ENCODE measurements at places on chromosomes 5 and 9. TPM values are rescaled to one million over a fixed set of nuclear protein-coding genes. Genes with fewer than 3 reads are reported as not detected.

DNA sequence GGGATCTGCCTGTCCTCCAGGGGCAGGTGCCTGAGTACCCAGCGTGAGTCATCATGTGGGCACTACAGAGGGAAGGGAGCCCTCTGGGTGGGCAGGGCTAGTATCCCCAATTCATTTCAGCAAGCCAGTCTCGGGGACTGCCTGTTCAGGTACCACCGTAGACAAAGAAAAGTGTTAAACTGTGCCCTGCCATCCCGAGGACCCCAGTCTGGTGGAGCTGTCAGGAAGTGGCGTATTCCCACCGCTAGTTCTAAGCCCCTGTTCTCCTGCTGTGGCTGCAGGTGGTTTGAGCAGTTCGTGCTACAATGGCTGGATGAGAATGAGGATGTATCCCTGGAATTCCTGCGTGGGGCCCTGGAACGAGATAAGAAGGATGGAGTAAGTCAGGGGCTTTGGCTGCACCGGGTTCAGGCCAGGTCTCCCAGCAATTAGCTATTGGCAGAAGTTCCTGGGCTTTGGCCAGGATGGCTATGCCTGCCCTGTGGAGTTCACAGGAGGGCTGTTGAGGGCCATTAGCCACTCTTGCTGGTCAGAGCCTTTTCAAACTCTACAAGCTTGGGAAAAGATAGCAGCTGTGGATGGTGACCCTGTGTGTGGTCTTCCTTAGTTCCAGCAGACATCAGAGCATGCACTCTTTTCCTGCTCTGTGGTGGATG lies 93.2 kb upstream of the RUSC2 start:
- DNase-seq: no peak
- peaks cover 61% of the 10 kb centered on the region for H3K36me3 ChIP-seq
- H3K4me1 ChIP-seq: no peaks in the 10 kb centered on the region

DNA sequence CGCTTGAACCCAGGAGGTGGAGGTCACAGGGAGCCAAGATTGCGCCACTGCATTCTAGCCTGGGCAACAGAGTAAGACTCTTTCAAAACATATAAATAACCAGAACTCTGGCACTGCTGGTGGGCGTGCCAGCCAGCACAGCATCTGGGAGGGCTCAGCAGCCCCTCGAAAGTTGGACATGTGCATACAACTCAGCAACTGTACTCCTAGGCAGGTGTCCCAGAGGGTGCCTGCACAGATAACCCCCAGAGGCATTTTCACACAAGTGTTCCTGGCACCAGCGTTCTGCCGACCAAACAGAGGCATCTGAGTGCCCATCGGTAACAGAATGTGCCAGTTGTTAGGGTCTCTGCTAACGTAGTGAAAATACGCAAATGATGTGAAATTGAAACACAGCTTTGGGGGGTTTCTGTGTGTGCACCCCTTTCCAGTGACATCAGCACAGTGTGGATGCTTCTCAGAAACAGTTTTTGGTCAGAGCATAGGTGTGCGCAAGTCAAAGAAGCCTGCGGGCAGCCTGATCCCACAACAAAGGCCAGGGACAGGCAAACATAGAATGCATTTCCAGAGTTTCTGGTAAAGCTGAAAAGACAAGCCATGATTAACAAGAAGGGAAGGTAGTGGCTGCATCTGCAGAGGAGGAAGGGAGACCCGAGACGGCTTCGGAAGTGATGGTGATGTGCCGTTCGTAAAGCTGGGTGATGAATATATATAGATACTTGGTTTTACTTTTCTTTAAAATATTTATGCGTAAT lies 190.2 kb downstream of the CACNA1B start:
- no peaks in the 10 kb centered on the region for H3K4me1 ChIP-seq
- H3K27ac ChIP-seq: no peak overlapping the region
- no peaks in the 10 kb centered on the region for H3K36me3 ChIP-seq
- DNase-seq: no peak
- H3K27me3 ChIP-seq: no peaks in the 10 kb centered on the region
- no peak overlapping the region for H3K4me3 ChIP-seq

DNA sequence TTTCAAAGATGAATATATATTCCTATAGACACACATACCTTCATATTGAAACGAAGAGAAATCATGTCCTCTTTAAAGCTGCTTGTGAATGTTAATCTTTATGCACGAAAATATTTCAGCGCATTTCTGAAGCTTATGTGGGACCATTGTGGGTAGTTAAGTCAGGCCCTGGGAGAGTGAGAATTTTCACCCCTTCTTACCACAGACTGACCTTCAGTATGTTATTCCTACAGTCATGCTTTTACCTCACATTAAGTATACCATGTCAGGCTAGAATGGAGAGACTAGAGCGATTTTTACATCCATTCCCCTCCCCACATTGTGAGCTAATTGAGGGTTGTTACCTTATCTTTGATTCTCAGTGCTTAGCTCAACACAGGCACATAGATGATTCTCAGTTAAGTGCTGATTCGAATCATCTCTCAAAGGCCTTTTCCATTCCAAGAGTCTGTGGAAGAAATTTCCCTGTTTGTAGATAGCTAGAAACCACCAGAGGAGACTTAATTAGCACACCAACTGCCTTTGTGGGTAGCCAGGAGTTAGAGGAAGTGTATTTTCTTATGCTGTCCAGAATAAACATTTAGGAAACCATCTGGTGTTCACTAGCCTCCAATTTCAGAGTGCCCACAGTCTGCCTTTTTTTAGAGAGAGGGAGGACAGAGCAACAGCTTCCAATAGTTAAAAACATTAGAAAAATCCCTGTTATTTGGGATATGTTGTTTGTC lies 110.5 kb downstream of the MEGF10 start:
- no peak for DNase-seq
- H3K27me3 ChIP-seq: no peaks in the 10 kb centered on the region
- no peak overlapping the region for H3K27ac ChIP-seq
- no peak overlapping the region for H3K4me3 ChIP-seq

DNA sequence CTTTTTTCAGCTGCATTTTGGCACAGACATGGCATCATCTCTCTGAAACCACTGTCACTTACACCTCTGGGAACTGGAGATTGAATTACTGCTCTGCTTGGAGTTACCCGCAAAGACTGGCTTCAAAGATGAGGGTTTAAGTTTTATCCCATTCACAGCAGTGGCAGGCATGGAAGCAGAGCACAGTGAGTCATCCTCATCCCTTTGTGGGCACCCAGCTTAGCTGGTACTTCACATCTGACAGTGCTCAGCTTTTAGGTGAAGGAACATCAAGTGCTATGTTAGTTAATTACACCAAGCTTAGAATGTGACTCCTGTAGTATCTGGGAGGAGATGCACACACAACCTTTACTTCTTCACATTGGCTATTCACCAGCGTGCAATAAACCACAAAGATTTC lies 24.8 kb upstream of the ALDH1A1 start:
- H3K27me3 ChIP-seq: no peaks in the 10 kb centered on the region
- no peaks in the 10 kb centered on the region for H3K4me1 ChIP-seq
- no peak for DNase-seq
- H3K27ac ChIP-seq: no peak overlapping the region

- peak; percentile 80 for DNase-seq
- peak overlapping the region; percentile 72 for H3K27ac ChIP-seq
- no peaks in the 10 kb centered on the region for H3K4me1 ChIP-seq
- H3K4me3 ChIP-seq: peak overlapping the region; percentile 61
- no peaks in the 10 kb centered on the region for H3K27me3 ChIP-seq
These were observed 1.4 kb downstream of the EFNA5 start for GRCh38 chr5:107669096-107670031.

The GRAMD2B gene
- polyA plus RNA-seq: 18.4 TPM

DNA sequence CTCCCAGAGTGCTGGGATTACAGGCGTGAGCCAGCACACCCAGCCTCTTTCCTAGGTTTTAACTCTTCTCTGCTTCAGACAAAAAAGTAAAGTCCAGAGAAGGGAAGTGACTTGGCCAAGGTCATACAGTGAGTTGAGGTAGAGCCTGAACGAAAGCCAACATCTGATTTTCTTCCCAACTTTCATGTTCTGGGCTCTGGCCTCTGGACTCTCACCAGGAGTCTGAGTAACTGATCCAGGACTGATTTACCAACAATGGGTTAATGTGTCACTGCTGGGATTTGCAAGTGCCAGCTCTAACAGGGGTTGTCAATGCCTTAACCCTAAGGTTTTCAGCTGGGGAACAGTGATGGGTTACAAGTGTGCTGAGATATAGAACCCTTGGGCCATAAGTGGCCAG lies 32.2 kb upstream of the LARP1 start:
- H3K27ac ChIP-seq: peak overlapping the region; percentile 39
- H3K4me3 ChIP-seq: no peak overlapping the region
- no peaks in the 10 kb centered on the region for H3K4me1 ChIP-seq
- DNase-seq: peak; percentile 53
- no peaks in the 10 kb centered on the region for H3K27me3 ChIP-seq

- H3K36me3 ChIP-seq: no peaks in the 10 kb centered on the region
- no peak overlapping the region for H3K27ac ChIP-seq
- H3K27me3 ChIP-seq: no peaks in the 10 kb centered on the region
- DNase-seq: no peak
- no peak overlapping the region for H3K4me3 ChIP-seq
These were observed 72.4 kb downstream of the ZCCHC7 start for GRCh38 chr9:37192803-37193202.

DNA sequence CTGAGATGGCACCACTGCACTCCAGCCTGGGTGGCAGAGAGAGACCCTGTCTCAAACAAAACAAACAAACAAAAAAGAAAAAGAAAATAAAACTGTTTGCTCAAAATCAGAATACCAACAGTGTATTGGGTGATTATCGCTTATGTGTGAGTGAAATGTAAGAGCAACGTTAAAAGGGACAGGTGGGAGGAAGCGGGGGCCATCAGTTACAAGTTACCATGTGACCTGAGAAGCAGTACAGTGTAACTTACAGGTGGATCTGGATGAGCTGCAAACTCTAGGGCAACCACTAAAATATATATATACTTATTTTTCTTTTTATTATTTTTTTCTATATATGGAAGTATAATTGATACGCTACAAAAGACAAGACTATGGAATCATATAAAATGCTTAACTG lies 93.4 kb downstream of the KCNT1 start:
- H3K27ac ChIP-seq: no peak overlapping the region
- no peaks in the 10 kb centered on the region for H3K4me1 ChIP-seq
- H3K4me3 ChIP-seq: no peak overlapping the region
- no peaks in the 10 kb centered on the region for H3K36me3 ChIP-seq

DNA sequence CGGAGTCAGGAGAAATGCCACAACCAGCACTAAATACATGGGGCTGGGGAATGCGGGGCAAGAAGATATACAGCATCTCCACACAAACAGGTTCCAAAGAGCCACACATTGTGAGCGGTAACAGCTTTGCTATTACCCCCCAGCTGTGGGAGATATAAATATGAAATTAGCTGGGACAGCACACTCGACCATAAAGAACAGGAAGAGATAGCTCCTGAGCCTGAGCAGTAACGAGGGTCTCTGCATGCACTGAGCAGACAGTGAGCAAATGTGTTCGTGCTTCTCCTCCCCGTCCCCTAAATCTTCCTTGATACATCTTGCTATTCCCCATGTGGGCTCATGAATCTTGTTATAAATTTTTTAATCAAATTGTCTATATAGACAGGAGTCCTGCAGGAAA lies 53.1 kb downstream of the ADAMTS2 start:
- no peak overlapping the region for H3K27ac ChIP-seq
- no peaks in the 10 kb centered on the region for H3K4me1 ChIP-seq
- DNase-seq: no peak
- H3K36me3 ChIP-seq: no peaks in the 10 kb centered on the region

Measured in kidney (tissue), 22 donors.